NCI-H2081 treated with DMSO at 0.1 percent for 48 hours (cell line): ENCODE measurements at places on chromosomes 16 and 17.

- no peak for DNase-seq
Observed at GRCh38 chr16:35565626-35566025, 2106.2 kb downstream of the TP53TG3F start.

DNA sequence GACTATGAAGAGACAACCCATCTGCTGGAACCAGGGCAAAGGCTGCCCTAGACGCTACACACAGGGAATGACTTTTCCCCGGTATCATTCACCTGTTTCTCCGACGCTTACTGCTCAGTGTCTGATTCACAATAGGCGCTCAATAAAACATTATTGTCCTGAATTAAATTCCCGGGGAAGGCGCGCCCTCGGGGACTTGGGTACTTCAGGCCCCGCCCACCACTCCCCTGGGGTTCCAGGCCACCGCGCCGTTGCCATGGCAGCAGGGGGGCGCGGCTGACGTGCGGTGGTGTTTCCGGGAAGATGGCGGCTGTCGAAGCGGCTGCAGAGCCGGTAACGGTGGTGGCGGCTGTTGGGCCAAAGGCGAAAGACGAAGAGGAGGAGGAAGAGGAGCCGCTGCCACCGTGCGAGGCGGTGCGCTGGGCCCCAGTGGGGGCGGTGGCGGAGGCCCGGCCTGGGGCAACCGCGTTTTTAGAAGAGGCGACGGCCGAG, at the start of gene RUNDC1:
Gene RUNDC1 (plus strand): TSS at position 292 of the 492 bp plus-strand sequence. CDS start 12 bp downstream, at position 304.
- DNase-seq, result peak; percentile 10

DNA sequence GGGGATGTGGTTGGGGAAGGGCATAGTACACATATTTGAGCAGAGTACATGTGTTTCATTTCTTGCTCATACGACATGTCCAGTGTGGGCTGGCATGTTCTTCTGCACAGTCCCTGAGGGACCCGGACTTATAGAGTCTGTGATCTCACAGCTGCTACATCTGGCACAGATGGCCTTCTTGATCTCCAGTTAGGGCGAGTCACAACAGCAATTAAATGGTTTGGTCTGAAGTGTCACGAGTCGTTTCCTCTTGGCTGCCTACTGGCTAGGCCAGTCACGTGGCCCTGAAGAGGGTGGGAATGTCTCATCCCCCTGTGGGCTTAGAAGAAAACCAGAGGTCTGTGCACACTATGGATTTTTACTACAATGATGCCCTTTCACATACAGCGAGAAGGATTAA, 443.6 kb downstream of the WWOX start:
- DNase-seq, result no peak

DNA sequence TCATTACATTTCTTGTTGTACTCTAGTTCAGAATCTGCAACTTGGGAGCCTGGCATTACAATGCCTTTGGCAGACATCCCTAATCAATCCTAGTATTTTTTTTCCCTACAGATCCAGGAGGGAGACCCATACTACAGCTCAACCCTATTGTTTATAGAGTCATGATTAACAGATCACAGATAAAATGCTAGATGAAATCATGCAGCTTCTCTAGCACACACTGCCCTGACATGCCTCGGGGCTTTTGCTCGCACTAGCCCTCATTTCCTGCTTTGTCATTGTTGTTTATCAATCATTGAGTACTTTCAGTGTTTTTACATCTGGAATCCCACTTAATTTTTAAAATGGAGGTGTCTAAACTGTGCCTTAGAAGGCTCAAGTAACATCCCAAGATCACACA, 412.5 kb downstream of the CA10 start:
- peak; percentile 4 for DNase-seq

- no peak for DNase-seq
Observed at GRCh38 chr17:4463818-4464476, 30.2 kb downstream of the SPNS3 start.

GRCh38 chr17:337453-337852, 15.2 kb downstream of the RPH3AL start:
- DNase-seq, result no peak

GRCh38 chr17:33725675-33726271, 432.7 kb upstream of the ASIC2 start:
- DNase-seq, result no peak

GRCh38 chr16:21663889-21664647, at the start of gene OTOA:
OTOA (plus strand) TSS chr16:21663968; CDS start chr16:21678515, 14,547 bp downstream.
- DNase-seq, result no peak

- DNase-seq, result no peak
Observed at GRCh38 chr17:9308069-9308468, 267.6 kb downstream of the STX8 start.

DNA sequence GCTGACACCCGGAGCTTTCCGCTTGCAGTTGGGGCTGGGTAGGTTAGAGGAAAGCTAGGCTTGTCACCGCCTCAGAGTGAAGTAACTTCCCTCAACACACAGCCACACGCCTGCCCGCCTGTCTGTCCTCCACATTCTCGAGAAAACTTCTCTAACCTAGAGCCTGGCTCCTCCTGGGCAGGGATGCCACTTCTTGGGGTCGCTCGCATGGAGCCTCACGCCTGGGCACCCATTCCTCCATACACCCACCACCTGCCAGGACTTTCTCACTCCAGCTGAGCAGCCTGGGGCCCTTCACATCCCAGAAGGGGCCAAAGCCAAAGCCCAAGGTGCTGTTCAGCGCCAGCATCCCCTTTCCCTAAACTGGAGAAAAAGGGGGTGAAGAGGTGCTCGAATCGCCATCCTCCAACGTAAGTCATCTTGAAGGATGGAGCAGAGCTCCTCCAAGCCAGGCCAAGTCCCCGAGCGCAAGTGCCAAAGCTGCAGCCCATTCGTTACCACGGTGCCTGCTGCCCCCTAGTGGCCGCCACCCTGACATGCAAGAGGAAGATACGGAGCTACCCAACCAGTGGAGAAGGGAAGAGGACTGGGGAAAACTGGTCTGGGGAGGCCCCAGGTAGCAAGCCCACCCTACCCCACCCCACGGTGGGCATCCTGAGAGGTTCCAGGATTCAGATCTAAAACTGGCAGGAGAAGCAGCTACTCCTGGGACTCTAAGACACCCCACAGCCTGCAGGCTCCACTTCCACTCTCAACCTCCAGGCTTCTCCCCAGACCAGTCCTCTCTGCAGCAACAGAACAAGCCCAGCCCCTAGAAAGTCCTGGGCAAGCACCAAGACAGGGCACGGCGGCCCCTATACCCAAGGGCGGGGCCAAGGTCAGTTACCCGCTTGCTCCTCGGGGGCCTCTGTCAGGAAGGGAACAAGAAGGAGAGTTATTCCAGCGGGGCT, 63.1 kb downstream of the MYO18A start:
- DNase-seq, result no peak

GRCh38 chr17:4735876-4736651, 3.6 kb upstream of the ZMYND15 start:
- no peak for DNase-seq

DNA sequence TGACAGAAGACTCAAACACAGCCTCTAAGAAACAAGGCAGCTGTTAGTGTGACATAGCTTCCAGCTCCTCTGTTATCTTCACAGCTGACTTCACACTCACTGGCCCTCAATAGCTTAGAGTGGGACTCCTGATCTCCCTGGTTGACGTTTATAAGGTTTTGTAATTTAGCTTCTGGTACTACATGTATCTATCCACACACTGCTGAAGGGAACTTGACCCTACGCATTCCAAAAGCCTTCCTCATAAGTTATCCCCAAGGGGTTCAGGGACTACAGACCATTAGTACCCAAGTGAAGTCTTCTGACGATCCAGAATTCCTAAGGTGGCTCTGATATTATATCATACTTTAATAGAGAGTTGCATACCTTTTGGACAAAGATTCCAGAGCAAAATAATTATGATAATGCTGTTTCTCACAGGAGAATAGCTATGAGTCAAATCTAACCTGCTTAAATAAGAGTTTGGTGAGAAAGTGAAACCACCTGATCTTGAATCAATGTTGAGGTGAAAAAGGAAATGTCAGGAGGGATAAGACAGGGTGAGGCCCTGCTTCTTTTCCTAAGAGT, 14.5 kb downstream of the ACACA start:
- no peak for DNase-seq

GRCh38 chr17:67628580-67629013, 89.1 kb upstream of the NOL11 start:
- no peak for DNase-seq

- no peak for DNase-seq
Observed at GRCh38 chr16:86628614-86629013, 50.3 kb downstream of the FOXL1 start.

DNA sequence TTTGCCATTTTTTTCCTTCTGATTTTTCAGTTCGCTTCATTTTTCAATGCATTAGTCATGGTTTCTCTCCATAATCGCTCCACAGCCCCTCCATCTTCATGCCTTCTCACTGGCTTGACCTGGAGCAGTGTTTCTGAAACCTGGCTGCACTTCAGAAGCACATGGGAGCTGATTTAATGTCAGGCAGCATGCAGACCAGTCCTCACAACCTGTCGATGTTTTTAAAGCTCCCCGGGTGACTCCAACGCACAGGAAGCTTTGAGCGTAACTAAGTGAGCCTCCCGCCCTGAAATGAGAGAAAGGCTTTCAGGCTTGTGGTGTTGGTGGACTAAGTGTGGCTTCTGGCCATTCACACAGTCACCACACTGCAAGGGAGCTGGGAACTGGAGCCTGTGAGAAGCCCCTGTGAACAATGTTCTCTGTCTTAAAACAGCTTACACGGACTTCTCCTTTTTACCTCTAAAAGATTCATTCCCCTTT, 16.8 kb upstream of the DRG2 start:
- DNase-seq, result no peak

GRCh38 chr17:65345261-65346005, 208.3 kb downstream of the RGS9 start:
- DNase-seq, result no peak

DNA sequence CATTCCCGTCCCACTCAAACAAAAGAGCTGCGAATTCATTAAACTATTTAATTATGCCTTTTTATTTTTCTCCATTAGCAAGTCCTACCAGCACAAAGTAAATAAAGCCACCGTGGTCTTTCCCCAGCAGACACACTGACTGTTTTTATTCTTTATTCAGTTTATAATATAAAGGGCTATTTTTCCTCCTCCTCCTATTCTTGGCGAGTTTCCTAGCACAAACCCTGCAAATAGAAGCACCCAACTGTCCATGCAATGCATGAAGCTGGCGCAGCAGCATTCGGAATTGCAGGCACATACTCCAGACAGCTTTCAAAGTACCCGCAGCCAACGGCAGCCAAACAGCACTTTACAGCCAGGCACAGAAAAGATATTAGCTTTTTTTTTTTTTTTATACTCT, 583.4 kb upstream of the PSMD7 start:
- no peak for DNase-seq

GRCh38 chr16:49754495-49755312, 101.2 kb downstream of the ZNF423 start:
- no peak for DNase-seq

GRCh38 chr16:5018793-5019192, 14.9 kb downstream of the NAGPA start:
- DNase-seq, result no peak

DNA sequence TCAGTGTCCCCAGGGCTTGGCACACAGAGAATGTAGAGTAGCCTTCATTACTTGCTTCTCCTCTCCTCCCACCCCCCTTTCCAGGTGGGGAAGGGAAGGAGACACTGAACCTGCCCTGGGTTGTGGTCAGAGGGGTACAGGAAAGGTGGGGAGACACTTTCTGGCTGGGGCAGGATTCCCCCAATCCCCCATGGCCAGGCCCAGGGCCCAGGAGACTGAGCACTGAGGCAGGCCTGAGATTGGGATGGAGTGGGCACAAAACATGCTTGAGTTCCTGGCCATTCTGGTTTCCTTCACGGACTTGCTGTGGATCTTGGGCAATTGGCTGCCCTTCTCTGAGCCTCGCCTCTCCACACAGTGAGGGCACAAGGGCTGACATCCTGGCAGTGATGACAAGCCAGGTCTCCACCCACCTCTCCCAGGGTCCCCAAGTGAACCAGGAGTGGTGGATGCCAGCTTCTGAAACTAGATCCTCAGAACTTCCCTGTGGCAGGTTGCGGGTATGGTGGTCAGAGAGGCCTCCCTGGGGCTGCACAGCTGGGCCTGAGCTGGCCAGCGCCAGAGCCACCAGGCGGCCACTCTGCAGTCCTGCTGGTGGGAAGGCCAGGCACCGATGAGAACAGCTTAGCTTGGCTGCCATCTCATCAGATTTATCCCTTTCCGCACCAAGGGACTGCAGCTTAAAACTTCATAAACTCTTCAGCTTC, 9.3 kb downstream of the ZNF629 start:
- DNase-seq, result no peak

DNA sequence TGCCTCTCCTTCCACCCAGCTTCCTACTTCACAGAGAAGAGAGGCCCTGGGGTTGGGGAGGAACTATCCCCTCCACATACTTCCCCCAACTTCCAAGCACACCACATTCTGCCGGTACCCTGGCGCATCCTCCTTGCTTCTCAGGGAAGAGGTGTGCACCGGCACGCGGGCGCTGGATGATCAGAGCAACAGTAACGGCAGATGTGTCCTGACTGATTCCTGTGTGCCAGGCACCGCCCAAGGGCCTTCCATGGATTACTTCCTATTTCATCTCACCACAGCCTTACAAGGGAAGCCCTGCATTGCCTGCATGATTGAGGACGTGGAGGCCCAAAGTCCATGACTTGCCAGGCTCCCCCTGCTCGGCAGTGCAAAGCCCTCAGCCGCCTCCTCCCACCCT, 21.1 kb upstream of the MLKL start:
- no peak for DNase-seq

GRCh38 chr17:19372439-19372838, 5.9 kb upstream of the MAPK7 start:
- DNase-seq, result no peak

GRCh38 chr17:7080456-7081041, 498 bp upstream of the CLEC10A start:
- DNase-seq, result no peak

- DNase-seq, result no peak
Observed at GRCh38 chr16:426115-426905, 861 bp downstream of the RAB11FIP3 start.

- DNase-seq, result no peak
Observed at GRCh38 chr17:50260501-50260911, 13.8 kb upstream of the TMEM92 start.

DNA sequence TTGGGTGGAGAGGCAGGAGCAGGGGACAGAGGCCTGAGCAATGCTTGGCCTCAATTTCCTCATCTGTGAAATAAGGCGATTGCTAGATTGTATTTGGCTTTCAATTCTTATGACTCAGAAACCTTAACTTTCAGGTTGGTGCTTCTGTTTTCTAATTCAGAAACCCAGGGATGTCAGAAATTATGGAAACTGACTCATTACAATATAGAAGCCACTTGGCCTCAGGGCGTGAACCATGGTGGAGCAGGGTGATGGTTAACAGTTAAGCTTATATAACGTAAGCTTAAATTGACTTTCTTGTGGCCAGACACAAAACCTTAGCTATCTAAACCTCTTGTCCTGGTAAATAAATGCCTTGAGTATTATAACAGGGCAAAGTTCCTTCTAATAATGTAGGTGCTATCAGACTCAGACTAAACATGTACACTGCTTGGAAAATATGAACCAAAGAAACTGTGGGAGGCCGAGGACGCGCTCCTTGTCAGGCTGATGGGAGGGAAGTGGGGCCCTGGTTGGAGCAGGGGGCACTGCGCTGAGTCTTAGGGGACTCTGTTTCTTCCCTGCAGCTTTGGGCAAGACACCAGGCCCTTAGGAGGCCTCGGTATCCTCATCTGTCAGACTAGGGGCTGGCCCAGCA, 17.1 kb upstream of the SREBF1 start:
- DNase-seq, result no peak
